Activated T-helper 2 cell treated with anti-CD3 and anti-CD28 coated beads, Interferon-gamma antibody, Interleukin-2, Interleukin-4, amounts not matched to agents 10 μg/mL and 5 μg/mL and 100 μg/mL, durations not matched to agents 14 hours and 24 hours and 36 hours (primary cell): ENCODE measurements at places on chromosomes 6 and 20.

- no peak for DNase-seq
- no peaks in the 10 kb centered on the region for H3K27me3 ChIP-seq
- no peak overlapping the region for H3K4me3 ChIP-seq
Observed at GRCh38 chr6:26270486-26270861, 94.5 kb upstream of the BTN3A2 start.

GRCh38 chr20:54263116-54263690 is 55.3 kb downstream of the PFDN4 start:
- no peak for DNase-seq
- peaks cover 3% of the 10 kb centered on the region for H3K4me1 ChIP-seq
- peaks cover 3% of the 10 kb centered on the region for H3K27me3 ChIP-seq

- H3K4me1 ChIP-seq, result no peaks in the 10 kb centered on the region
- H3K27ac ChIP-seq, result no peak overlapping the region
- DNase-seq, result no peak
- no peaks in the 10 kb centered on the region for H3K27me3 ChIP-seq
Observed at GRCh38 chr6:34729631-34730470, 27.5 kb upstream of the SNRPC start.

DNA sequence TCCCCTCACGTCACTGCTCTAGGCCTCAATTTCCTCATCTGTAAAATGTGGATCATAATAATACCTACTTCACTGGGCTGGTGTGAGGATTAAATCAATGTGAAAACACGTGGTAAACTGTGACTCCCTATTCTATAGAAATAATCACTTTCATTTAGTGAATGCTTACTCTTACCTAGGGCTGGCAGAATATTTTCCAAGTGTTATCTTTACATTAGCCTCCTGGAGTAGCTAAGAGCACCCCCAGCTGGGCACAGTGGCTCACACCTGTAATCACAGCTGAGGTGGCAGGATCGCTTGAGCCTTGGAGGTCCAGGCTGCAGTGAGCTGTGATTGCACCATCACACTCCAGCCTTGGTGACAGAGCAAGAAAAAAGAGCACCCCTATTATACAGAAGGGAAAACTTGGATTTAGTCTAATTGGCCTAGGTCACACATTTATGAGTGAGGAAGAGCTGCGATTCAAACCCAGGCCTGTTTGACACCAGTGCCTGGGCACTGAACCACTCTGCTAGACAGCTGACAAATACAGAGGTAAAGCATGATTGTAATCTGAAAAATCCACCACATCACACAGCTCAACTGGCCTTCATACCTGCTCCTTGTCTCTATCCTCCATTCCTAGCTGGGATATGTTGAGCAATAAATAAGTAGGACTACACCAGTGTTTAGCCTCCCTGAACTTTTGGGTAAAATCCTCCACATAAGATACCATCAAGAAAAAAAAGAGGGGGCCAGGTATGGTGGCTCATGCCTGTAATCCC is 1.4 kb upstream of the SNTA1 start:
- peaks cover 14% of the 10 kb centered on the region for H3K4me1 ChIP-seq
- no peaks in the 10 kb centered on the region for H3K36me3 ChIP-seq
- peak overlapping the region; percentile 88 for H3K4me3 ChIP-seq
- H3K27ac ChIP-seq, result peak overlapping the region; percentile 78

- DNase-seq, result peak; percentile 31
- H3K4me3 ChIP-seq, result peak overlapping the region; percentile 80
Observed at GRCh38 chr6:28657769-28658465, 132.2 kb downstream of the GPX5 start.

GRCh38 chr6:112281821-112282615 is 27.7 kb upstream of the LAMA4 start:
- peaks cover 77% of the 10 kb centered on the region for H3K27me3 ChIP-seq
- no peak overlapping the region for H3K4me3 ChIP-seq
- no peak overlapping the region for H3K27ac ChIP-seq
- peaks cover 18% of the 10 kb centered on the region for H3K4me1 ChIP-seq
- no peak for DNase-seq
- no peaks in the 10 kb centered on the region for H3K36me3 ChIP-seq

DNA sequence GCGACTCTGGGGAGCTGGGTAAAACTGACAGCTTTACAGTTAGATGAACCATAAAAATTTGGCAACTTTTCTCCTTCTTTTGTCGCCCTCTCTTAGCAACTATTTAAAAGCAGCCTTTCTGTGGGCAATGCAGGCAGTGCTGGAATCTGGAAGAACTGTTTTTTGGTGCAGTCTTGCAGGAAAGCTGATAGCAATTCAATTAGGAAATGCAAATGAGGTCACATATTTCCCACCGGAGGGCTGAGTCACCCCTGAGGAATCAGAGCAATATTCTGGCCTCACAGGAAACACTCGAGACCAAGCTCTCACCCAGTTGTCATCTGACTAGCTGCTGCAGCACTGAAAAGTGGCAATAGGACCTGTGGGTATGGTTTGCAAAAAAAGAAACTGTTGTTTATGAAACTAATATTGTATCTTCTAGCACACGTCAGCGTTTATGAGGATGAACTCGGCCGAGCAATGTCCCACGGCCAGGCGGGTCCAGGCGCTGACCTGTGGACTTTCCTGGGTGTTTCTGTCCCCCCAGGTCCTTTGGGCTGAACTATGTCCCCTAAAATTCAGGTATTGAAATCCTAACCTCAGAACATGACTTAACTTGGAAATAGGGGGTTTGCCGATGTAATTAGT is 312.3 kb downstream of the TAF4 start:
- H3K36me3 ChIP-seq, result no peaks in the 10 kb centered on the region
- H3K4me3 ChIP-seq, result no peak overlapping the region
- H3K27ac ChIP-seq, result no peak overlapping the region
- no peaks in the 10 kb centered on the region for H3K27me3 ChIP-seq
- no peak for DNase-seq
- H3K4me1 ChIP-seq, result no peaks in the 10 kb centered on the region
